Stimulated activated CD8-positive, alpha-beta memory T cell treated with anti-CD3 and anti-CD28 coated beads, Interleukin-4, amount 100 ng/mL, for 1 hour (primary cell): ENCODE measurements at places on chromosomes 6 and 20.

DNA sequence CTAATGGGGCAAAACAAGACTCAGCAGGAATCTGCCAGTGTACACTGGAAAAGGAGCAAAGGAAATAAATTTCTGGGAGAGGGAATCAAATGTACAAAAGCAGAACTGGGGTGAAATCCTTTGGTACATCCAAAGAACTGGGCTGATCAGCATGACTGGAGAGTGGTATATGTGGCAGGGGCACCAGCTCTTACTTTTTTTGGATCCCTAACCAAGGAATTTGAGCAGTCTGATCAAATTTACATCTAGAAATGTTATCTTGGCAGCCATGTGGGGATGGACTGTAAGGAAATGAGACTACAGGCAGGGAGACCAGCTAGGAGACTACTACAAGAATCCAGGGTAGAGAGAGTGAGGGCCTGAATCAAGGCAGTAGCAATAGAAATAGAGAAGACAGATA lies 1.2 kb upstream of the ZSCAN31 start:
- no peak for DNase-seq

GRCh38 chr6:119344306-119344705 lies 5.3 kb downstream of the MAN1A1 start:
- DNase-seq, result no peak

DNA sequence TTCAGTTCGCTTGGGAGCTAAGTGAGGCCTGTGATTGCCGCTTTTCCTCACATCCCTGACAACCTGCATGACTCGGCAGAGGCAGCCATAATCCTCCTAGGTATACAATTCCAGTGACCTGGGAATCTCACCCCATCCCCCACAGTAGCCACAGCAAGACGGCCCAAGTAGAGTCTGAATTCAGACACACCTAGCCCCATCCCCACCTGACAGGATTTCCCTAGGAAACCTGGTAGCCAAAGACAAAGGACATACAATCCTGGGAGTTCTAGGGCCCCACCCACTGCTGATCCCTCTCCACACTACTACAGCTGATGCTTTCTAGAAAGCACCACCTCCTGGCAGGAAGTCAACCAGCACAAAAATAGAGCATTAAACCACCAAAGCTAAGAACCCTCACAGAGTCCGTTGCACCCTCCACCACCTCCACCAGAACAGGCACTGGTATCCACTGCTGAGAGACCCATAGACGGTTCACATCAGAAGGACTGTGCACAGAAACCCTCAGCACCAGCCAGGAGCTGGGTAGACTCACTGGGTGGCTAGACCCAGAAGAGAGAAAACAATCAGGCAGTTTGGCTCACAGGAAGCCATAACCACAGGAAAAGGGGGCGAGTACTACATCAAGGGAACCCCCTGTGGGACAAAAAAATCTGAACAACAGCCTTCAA lies 17.9 kb upstream of the RUNX2 start:
- no peak for DNase-seq

DNA sequence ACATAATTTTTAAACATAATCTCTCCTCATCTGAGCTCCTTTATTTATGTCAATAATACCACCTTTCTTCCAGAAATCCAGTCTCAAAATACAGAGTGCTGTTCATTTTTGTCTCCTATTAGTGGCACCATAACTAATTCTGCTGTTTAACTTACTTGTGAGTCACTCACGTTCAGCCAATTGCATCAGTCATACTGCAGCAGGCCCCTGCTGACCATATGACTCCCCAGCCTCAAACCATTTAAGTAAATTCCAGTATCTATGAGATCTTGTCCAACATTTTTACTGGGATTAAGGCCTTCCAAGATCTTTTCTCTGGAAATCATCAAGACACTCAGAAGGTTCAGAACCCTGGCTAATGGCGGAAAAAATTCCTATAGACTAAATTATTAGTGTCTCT lies 982.2 kb upstream of the MAP3K7 start:
- no peak for DNase-seq

DNA sequence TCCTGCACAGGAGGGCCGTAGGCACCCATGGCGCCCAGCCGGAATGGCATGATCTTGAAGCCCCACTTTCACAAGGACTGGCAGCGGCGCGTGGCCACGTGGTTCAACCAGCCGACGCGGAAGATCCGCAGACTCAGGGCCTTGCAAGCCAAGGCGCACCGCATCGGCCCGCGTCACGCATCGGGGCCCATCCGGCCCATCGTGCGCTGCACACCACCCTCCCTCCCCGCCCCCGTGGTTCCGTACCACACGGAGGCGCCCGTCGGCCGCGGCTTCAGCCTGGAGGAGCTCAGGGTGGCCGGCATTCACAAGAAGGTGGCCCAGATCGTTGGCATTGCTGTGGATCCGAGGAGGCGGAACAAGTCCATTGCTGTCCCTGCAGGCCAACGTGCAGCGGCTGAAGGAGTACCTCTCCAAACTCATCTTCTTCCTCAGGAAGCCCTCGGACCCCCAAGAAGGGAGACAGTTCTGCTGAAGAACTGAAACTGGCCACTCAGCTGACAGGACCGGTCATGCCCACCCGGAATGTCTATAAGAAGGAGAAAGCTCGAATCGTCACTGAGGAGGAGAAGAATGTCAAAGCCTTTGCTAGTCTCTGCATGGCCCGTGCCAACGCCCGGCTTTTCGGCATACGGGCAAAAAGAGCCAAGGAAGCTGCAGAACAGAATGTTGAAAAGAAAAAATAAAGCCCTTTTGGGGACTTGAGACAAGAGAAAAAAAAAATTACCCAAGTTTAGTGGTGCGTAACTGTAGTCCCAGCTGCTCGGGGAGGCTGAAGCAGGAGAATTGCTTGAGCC lies 9.9 kb upstream of the NCOA5 start:
- DNase-seq, result no peak

- no peak for DNase-seq
Observed at GRCh38 chr20:16661756-16662155, 68.1 kb upstream of the SNRPB2 start.

GRCh38 chr6:133637874-133638273 lies 251.0 kb upstream of the TCF21 start:
- DNase-seq, result no peak

GRCh38 chr6:13038741-13039190 lies 289.6 kb downstream of the TBC1D7 start:
- DNase-seq, result no peak

GRCh38 chr6:46935687-46936086 lies 13.9 kb upstream of the ADGRF5 start:
- DNase-seq, result no peak

DNA sequence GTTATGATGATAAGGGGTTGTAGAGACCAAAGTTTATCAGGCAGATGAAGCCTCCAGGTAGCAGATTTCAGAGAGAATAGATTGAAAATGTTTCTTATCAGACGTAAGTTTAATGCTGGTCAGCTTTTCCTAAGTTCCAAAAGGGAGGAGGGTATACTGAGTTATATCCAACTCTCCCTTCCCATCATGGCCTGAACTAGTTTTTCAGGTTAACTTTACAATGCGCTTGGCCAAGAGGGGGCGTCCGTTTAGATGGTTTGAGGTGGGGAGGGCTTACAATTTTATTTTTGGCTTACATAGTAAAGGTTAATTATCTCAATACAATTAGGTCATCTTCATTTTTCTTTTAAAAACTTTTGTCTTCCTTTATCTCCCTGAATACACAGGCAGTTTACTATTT lies 19.4 kb upstream of the IL22RA2 start:
- no peak for DNase-seq

DNA sequence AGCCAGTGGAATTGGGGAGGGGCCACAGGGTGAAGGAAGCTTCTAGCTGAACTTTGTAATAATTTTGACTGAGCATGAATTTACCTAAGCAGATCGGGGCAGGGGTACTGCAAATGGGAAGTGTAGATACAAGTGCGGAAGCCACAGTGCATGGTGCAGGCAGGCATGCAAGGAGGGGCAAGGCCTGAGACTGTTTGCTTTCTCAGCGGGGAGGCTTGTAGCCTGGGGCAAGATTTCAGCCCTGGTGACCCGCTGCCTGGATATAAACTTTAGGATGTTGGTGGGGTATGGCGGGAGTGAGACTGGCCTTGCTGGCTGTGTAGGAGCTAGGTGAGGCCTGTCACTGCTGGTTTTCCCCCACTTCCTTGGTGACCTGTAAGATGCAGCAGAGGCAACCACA lies 266.4 kb upstream of the PREP start:
- DNase-seq, result no peak

GRCh38 chr6:22906091-22906549 lies 336.8 kb downstream of the HDGFL1 start:
- DNase-seq, result no peak

GRCh38 chr6:80480421-80481157 lies 374.1 kb downstream of the BCKDHB start:
- no peak for DNase-seq

DNA sequence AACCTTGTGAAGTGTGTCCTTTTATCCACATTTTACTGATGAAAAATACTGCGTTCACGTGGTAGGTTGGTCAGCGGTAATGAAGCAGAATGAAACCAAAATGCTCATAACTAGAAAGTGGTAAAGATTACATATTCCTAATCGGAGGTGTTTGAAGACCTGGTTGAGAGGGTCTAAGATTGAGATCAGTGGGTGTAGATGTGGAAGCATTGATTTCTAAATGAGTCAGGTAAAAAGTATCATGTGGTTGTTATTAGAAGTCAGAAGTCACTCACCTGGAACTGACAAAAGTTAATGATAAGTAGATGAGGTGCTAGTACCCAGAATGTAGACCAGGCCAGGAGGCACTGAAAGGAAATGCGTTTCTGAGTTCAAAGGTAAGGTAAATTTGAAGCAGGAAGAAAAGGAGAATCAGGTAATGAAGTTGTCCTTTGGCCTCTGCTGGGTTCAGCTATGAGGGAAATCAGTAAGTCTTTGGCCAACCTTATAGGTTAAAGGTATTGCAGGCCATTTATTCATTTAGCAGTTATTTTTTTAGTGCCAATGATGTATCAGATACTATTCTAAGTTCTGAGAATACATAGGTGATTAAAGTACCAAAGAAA lies 31.2 kb downstream of the FAM83B start:
- no peak for DNase-seq

DNA sequence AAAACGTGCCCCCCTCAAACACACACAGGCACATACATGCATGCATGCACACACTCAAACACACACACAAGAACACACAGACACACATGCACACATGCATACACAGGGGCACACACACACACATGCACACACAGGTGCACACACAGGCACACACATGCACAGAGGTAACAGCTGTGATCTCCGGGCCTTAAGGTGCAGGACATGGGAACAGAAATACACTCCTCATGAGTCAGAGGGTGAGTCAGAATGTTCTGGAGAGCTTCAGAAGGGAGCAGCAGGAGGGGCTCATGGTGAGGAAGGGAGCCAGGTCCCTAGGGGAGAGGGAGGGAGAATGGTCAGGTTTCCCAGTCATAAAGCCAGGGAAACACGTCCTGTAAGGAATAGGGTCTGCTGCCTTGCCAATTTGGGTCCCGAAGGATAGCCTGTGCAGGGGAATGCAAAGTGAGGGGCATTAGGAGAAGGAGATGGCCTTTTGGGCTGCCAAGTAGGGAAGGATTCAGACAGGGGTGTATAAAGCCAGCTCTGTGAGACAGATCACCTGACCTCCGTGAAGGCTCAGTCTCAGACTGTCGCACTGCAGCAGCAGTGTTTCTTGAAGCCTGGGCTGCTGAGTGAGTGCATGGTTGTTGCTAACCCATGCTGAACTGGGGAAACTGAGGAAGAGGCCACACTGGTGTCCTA lies 123.9 kb downstream of the MAFB start:
- no peak for DNase-seq

GRCh38 chr6:125819535-125820326 lies 29.0 kb downstream of the NCOA7 start:
- no peak for DNase-seq

DNA sequence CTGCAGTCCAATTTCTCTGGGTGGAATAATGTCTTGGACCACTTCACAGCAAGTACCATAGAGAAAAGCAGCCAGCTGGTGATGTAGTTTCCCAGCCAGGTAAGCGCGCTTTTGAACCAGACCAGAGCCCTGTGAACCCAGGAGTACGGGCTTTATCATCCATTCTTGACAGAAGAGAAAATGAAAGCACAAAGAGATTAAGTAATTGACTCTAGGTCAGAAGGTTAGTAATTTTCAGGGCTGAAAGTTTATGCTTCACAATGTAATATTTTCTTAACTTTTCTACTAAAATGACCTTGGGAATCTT lies 7.1 kb upstream of the UST start:
- DNase-seq, result no peak

GRCh38 chr20:37162646-37163045 lies 16.5 kb upstream of the RPN2 start:
- DNase-seq, result no peak

DNA sequence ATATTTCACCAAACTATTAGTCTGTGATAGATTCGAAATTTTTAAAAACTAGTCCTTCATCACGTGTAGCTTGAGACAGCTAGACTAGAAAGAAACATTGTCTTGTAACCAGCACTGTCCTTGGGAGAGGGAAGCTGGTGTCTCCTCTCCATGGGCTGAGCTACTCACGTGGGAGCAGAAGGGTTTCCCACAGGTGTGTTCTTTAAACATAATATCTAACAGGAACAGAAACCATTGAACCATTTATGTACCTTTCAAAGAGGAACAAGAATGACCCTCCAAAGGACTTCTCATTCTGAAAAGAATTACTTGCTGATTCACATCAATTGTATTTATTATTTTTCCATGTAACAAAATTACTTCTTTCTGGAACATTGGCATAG lies 72.4 kb upstream of the SYNJ2 start:
- no peak for DNase-seq

DNA sequence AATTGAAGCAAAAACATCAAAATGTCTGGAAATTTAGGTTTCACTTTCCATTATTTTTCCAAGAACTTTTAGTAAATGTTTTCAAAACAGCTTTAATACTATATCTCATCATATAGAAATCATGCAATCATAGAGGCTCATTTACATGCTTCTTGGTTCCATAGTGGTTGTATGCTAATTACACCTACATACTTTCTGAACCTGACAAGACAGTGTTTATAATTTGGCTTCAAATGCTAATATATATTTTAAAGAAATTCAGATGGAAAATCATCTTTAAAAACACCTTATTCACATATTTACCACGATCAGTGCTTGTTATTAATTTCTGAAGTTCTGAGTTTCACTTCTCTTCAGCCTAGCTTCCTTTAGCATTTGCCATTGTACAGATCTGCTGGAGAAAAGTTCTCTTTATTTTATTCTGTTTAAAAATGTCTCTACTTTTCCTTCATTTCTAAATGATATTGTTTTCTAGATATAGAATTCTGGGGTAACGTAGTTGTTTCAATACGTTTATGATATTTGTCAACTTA lies 89.9 kb downstream of the PLCB1 start:
- no peak for DNase-seq

GRCh38 chr6:127182501-127182900 lies 64.0 kb downstream of the RSPO3 start:
- DNase-seq, result no peak

GRCh38 chr6:53718597-53719460 lies 53.3 kb upstream of the KLHL31 start:
- DNase-seq, result no peak
